Head of caudate nucleus (tissue), 42 donors: ENCODE measurements at places on chromosomes 2 and 18.
A peak's percentile ranks its signal among the peaks of the same experiment; 100 is the strongest.

- no peak for DNase-seq
These were observed 240.8 kb downstream of the TCF4 start for GRCh38 chr18:55346961-55347740.

DNA sequence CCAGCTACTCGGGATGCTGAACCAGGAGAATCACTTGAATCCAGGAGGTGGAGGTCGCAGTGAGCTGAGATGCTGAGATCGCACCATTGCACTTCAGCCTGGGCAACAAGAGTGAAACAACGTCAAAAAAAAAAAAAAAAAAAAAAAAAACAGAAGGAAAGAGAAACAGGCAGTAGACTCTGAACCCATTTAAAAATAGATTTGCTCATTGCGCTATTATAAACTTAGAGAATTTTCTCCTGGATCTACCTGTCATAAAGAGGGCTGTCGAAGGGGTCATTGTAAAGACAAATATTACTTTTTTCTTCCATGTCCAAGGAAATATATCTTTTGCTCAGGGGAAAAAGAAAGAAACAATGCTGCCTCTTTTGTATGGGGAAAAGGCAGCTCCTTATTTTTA lies 425.0 kb upstream of the ID2 start:
- DNase-seq, result no peak

DNA sequence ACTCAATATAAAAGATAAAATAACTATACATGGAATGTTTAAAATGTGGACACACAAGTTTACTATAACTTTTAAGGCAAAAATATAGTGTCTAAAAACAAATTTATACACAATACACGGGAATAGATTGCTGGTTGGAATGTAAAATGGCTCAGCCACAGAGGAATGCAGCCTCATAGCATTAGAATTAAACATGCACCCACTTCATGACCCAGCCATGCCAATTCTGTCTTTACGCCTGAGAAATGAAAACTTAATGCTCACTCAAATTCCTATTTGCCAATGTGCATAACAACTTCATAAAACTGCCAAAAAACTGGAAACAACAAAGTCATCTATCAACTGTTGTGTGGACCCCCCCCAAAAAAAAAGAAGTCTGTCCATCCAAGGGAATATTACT lies 1006.6 kb upstream of the POU3F3 start:
- no peak for DNase-seq

DNA sequence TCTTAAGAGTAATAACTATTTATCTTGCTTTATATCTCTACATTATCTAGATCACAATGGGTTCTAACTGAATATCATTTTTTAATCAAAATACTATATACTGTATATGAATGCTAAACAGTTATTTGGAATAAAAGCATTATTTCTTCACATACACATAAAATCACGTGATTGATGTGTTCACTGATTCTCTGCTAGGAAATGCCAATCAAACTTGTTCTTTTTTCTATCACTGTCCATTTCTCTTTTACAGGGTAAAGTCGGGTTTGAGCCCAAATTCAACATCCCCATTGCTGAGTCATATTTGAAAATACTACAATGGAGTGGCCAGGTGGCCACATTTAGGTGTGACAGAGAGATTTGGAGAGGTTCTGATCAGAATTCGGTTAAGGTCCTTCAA lies 1114.0 kb upstream of the PIK3C3 start:
- no peak for DNase-seq

DNA sequence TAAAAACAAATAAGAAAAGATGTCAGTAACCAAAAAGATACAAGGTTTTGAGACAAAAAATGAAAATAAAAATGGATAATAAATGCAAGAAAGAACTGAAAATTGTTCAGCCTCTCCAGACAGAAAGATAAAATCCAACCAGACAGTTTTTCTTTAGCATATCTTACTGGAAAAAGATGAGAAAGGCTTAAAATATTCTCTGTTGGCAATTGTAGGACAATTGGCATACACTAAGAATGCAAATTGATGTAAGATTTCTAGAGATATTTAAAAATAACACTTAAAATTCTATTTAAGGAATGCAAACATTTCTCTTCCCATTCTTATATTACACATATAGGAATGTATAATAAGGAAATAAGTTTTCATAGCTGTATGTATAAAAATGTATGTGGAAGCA lies 590.6 kb downstream of the DSC3 start:
- DNase-seq, result no peak

DNA sequence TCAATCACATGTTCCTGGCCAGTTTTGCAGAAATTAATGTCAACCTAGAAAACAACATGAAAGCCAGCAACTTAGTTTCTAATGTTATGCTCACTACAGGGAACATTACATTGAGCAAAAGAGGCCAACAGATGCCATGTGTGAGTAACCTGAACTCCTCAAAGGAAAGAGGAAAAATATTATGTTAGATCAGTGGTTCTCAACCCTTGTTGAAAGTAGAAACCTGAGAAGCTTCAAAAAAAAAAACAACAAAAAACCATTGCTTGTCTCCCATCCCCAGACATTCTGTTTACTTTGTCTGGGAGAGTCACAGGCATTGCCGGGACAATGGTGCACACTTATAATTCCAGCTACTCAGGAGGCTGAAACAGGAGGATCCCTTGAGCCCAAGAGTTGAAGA lies 57.7 kb downstream of the METTL4 start:
- DNase-seq, result no peak

GRCh38 chr2:68943581-68944568 lies 8.8 kb downstream of the GKN2 start:
- peak; percentile 15 for DNase-seq

GRCh38 chr2:225502971-225503370 lies 103.5 kb downstream of the NYAP2 start:
- DNase-seq, result no peak

- DNase-seq, result peak; percentile 87
These were observed 81.5 kb downstream of the MAPRE2 start for GRCh38 chr18:35122586-35123224.

- no peak for DNase-seq
These were observed 19.8 kb downstream of the RNF103 start for GRCh38 chr2:86603905-86604304.

DNA sequence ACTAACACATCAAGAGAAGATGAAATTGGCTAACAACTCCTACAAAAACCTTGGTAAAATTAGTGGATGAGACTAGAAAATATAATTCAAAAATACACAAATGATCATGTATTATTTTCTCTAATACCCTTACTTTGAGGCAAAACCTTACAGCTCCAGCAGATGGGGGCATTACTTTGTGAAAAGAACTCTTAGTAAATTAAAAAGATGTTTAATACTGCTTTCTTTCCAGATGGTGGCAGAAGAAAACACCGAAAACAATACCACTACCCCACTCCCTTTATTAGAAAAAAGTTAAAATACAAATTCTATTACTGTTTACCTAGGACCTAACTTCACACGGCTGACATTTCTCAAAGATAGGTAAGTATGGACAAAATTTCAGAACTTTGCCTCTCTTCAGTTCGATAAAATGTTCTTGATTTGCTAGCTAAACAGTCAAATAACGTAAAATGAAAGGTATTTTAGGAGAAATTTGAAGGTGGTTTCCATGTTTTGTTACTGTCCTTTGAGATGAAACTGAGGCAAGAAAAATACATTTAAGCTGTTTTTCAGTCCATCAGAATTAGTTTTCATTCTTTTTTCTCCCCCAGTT lies 30.6 kb downstream of the ORC4 start:
- peak; percentile 9 for DNase-seq

DNA sequence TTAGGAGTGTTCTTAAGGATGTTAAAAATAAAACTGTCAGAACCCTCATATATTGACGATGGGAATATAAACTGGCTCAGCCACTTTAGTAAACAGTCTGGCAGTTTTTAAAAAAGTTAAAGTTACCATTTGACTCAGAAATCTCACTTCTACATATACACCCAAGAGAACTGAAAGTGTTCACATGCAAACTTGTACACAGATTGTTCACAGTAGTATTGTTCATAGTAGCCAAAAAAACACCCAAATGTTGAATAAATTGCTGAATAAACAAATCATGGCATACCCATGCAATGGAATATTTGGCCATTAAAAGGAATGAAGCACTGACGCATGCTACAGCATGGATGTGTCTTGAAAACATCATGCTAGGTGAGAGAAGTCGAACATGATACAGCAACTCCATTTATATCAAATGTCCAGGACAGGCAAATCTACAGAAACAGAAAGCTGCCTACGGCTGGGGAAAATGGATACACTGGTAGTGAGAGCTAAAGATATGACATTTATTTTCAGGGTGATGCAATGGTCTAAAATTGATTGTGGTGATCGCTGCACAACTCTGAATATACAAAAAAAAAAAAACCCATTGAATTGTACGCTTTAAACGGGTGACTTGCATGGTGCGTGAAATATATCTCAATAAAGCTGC lies 10.1 kb downstream of the RPL31 start:
- no peak for DNase-seq

DNA sequence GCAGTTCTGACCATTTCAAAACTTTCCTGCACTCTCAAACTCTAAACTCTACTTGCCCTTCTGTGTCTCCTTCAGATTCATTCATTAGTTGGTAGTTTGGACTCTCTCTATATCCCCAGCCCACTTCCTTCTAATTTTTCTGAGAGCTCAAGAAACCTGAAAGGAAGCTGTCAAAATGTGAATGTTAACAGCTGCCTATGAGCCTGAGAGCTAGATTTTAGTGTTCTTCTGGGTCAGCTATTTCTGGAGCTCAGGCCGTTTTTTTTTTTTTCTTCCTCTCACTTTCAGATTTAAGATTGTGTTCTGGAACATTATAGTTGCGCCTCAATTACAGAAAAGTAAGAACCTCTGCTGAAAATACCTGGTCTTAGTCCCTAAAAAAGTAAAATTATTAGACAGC lies 73.1 kb downstream of the RTN4 start:
- DNase-seq, result no peak

DNA sequence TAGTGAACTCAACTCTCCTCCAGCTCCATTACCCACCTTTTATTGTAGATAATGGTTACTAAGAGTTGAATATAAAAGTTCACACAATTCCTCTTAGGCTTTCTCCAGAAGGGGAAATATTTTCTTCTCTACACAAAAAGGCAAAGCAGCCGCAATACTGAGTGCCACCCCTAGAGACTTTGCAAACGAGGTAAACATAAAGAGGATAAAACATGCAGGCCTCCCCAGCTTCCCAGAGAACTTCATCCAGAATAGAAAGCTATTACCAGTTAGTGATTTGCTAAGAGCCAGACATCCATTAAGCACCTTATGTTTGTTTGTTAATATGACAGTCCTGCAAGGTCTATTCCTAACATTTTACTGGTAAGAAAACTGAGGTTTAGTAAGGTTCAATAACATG lies 17.4 kb downstream of the ZNF521 start:
- no peak for DNase-seq

- DNase-seq, result no peak
These were observed 61.9 kb downstream of the COLEC12 start for GRCh38 chr18:438571-438970.

- no peak for DNase-seq
These were observed 51.5 kb downstream of the HAUS1 start for GRCh38 chr18:46155641-46156051.

GRCh38 chr2:150346806-150347205 lies 140.7 kb downstream of the RND3 start:
- no peak for DNase-seq

GRCh38 chr2:119416299-119416923 lies 15.2 kb upstream of the TMEM37 start:
- no peak for DNase-seq

GRCh38 chr2:179449010-179449409 lies 184.4 kb upstream of the SESTD1 start:
- no peak for DNase-seq

GRCh38 chr2:1492711-1493430 lies 79.6 kb downstream of the TPO start:
- DNase-seq, result no peak

DNA sequence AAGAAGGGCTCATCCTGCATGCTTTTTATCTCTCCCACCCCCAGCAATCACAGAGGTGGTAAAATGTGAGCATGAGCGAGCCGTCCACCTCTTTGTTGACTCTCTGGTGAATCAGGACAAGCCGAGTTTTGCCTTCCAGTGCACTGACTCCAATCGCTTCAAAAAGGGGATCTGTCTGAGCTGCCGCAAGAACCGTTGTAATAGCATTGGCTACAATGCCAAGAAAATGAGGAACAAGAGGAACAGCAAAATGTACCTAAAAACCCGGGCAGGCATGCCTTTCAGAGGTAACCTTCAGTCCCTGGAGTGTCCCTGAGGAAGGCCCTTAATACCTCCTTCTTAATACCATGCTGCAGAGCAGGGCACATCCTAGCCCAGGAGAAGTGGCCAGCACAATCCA lies 19.5 kb downstream of the LIPG start:
- DNase-seq, result no peak

- no peak for DNase-seq
These were observed 251.1 kb downstream of the TRIB2 start for GRCh38 chr2:12967804-12968203.

- DNase-seq, result no peak
These were observed 22.5 kb upstream of the ACVR1 start for GRCh38 chr2:157898591-157898996.

DNA sequence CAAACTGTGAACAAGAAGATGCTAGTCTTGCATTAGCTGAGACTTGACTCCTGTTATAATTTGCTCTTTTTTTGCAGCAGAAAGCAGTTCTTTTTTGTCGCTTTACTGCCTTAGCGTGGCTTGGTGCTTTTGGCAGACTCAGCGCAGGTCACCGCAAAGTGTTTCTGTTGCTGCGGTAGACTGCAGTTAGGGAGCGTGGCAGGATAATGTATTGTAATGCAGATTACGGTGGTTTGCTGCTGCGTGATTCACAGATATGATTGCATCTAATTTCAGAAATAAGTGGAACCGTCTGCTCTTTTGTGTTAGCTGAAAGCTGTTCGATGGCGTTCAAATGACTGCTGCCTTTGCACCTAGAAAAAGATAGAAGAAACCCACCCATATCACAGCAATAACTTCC lies 131.6 kb upstream of the SATB2 start:
- DNase-seq, result peak; percentile 46

GRCh38 chr2:195330513-195330956 lies 326.5 kb upstream of the SLC39A10 start:
- DNase-seq, result no peak

DNA sequence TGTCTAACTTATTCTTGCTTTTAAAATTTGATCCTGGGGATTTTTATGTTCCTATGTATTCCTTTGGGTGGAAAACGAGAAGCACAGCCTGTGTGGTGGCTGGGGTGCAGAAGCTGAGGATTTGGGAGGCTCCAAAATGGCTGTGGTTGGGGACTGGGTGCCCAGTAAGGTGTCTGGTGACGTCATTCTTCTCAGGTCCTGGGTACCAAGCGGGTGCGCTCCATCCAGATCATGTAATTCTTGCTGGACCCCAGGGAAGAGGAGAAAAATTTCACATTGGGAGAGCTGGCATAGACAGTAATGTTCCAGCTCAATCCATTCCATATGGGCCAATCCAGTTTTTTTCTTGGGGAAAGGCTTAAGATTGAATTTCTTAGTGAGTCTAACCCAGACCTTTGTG lies 61.1 kb upstream of the THOC1 start:
- no peak for DNase-seq

DNA sequence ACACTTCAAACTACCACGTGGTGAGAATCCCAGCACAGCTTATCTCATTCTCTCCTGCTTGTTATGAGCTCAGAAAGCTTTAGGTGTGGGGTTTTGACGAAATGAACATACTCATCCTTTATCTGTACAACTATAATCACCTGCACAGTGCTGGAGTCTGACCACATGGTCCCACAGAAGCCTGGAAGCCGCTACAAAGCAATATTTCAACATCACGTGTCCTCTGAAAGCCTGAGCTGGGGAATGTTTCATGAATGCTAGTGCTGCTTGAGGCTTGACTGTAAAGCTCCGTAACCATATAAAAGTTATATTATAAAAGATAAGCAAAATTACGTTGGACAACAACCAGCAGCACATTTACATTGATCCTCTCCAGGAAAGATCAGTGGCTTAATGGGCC lies 43.9 kb downstream of the PIEZO2 start:
- no peak for DNase-seq
